ENCODE measurements at places on chromosomes 16 and 17.
A peak's percentile ranks its signal among the peaks of the same experiment; 100 is the strongest.

GRCh38 chr17:75592348-75593020, 4.9 kb downstream of the MYO15B start:
- DNase-seq, result no peak

- DNase-seq, result peak; percentile 65
Observed at GRCh38 chr17:16415031-16415924, at the start of gene TRPV2. Gene TRPV2, plus strand, starts transcription at chr17:16415571. Its CDS starts 2,098 bp downstream, at chr17:16417669.

GRCh38 chr16:67989322-67990017, 9.2 kb upstream of the DPEP3 start:
- no peak for DNase-seq

DNA sequence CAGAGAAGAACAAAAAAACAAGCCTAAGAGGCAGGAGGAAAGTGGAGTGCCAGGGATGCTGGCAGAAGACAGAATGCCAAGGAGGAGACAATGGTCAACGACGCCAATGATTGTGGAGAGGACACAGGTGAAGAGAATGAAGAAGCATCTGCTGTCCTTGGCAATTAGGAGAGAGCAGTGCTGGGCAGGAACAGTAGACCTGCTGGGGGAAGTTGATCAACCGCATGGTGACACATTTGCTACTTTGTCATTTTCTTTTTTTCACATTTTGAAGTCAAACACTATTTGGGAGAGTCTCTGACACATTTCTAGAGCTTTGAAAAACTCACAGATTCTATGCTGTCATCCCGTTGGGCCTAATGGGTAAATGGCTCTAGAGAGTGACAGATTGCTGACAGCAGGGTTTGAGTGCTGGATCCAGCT, 1.1 kb upstream of the PIK3R6 start:
- DNase-seq, result peak; percentile 44

DNA sequence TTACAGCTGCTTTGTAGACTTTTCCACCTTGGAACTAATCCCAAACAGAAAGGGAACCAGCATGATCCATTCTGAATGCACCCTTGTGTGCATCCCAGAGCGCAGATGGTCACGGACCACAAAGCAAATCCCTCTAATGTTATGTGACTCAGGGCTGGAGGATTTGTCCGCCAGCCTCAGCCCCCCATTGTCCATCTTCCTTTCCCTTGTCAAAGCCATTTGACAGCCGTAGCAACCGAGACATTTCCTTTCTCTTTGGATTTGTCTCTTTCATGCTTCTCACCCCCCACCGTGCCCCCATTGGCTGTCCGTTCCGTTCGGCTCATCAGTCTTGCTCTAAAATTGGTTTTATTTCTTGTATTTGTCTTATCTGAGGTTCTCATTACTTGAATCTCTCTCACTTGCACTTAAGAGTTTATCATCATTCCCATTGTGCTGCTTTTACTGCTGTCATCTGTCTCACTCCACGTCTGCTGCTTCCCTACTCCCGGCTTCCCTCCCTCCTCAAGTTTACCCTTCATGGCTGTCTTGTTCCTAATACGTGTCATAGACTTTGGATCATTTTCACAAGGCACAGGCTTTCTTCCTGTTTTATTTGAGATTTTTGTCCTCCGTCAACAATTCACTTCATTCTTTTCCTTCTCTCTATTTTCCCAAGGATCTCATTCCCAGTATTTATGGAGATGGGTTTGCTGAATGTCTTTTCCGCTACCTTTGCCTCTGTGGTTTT, 163.4 kb upstream of the ERCC4 start:
- DNase-seq, result no peak

GRCh38 chr17:81579821-81580321, 27.7 kb upstream of the FAAP100 start:
- no peak for DNase-seq

- DNase-seq, result peak; percentile 89
Observed at GRCh38 chr17:2282297-2282873, 21.2 kb downstream of the SMG6 start.

DNA sequence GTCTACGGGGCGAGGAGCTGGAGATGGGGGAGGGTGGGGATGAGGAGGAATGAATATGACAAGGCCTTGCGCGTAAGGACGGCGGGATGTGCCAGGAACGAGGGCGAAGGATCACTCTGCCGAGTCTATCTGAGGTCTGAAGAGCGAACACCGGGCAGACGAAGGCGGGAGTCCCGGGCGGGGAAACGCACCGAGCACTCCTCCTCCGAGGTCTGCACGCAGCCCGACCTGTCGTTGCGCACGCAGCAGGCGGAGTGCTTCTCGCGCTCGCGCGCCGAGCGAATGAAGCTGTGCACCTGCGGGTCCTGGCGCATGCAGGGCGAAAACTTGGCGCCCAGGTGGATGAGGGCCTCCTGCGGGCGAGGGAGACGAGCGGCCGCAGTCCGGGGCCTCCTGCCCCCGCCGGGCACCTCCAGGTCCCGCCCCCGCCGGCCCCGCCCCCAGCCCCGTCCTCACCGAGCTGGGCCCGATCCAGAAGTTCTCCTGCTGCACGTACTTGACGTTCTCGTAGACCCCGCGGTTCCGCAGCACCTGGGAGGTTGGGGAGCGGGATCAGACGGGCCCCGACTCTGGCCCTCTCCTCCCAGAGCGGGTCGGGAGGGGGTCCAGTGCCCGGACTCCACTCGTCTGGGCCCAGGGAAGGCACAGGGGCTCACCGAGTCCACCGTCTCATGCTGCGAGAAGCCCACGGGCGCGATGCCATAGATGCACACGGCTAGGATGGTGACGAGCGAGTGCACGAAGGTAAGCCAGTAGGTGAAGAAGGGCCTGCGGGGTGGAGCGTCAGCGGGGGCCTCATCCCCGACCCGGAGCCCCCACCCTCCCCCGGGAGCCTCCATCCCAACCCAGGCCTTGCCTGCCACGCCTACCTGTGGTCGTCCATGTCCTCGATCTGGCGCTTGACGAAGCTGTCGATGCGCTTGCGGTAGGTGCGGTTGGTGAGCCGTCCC, 7.6 kb downstream of the SNRNP25 start:
- DNase-seq, result no peak

DNA sequence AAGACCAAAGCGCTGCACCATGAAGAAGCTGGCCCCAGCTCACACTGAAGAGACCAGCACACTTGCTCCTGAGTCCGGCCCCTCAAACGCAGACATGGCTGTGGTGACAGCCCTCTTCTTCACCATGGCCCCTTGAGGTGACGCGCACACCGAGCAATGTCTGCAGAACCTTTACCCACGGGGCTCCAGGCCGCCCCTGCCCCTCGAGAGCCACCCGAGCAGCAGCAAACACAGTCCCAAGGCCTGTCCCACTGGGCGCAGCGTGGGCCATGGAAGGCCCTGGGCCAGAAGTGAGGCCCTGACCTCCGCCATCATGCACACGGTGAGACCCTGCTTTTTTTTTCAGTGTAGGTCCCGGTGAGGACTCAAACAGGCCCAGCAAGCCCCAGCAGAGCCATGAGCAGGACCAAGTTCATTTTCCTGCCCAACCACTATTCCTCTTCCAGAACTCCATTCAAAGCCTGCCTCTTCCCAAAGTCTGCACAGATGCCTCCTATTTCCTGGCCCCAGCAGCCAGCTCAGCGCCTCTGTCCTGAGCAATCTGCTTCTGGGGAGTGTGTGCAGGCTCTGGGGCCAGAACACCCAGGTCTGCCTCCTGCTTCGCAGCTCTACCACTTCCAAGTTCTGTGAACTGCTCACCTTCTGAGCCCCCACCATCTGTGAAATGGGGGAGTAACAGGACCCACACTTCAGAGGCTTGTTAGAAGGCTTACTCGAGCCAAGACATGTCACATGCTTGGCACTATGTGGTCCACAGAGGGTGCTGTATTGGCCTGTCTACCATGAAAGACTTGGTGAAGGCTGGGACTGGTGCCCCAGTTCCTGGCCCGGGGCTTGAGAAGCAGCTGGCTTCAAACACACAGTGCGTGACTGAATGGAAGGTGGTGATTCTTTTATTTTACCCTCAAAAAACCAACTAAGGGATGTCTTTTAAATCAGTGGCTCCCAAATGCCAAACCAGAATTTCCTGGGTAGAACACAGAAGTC, 35.7 kb upstream of the GSG1L start:
- DNase-seq, result no peak

- no peak for DNase-seq
Observed at GRCh38 chr17:32746698-32747097, 130.2 kb downstream of the MYO1D start.

- DNase-seq, result peak; percentile 34
Observed at GRCh38 chr16:46972429-46973206, 856 bp downstream of the DNAJA2 start.

- DNase-seq, result no peak
Observed at GRCh38 chr17:83178533-83179304, 99.3 kb downstream of the METRNL start.

- DNase-seq, result no peak
Observed at GRCh38 chr16:5621826-5622225, 524.2 kb upstream of the EEF2KMT start.

DNA sequence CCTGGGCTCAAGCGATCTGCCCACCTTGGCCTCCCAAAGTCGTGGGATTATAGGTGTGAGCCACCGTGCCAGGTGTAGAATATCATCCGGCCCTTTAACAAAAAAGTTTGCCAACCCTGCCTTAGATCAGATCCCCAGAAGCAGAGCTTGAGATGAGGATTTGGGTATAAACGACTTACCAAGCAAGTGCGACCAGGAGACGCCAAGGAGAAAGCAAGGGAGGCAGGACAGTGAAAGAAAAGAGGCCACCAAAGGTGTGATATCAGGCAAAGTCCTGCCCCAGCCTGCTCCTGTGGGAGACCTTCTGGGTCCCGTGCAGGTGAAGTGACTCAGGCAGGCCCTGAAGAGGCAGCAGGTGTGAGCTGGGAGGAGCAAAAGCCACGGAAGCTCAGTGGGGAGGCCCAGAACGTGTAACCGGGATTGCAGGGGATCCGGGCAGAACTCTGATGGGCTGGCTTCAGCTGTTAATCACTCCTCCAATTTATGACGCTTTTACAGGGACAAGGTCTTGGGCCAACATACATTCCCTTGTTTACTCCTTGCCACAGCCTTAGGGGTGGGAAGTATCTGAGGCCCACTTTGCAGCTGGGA, 14.1 kb upstream of the CALB2 start:
- no peak for DNase-seq

DNA sequence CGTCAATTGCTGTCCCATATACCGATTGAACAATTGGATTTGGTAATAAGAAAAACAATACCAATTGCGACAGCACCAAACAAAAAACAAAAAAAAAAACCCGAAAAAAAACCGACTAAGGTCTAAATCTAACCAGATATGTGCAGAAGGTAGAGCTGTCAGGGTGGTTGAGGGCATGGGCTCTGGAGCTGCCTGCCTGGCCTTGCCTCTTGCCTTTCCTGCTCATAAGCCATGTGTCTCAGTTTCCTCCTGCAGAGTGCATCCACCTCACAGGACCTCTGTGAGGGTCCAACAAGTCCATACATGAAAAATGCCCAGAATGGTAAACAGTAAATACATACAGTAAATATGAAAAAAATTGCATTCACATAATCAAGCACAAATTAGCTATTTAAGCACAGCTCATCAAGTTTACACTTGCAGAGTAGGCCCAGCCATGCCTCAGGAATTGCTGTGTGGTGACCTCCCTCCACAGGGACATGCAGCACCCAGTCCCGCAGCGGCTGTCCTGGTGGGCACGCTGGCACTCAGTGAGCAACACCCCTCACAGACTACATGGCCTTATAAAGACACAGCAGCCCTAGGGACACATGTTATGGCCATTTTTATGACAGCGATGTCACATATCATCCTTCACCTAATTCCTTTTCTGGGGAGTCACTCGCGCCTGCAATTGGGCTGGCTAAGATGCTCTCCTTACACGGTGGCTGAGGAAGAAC, 17.9 kb downstream of the TBC1D28 start:
- DNase-seq, result no peak

GRCh38 chr17:61314368-61315078, 85.1 kb upstream of the TBX2 start:
- no peak for DNase-seq

- no peak for DNase-seq
Observed at GRCh38 chr17:75724016-75725003, 3.1 kb downstream of the ITGB4 start.

DNA sequence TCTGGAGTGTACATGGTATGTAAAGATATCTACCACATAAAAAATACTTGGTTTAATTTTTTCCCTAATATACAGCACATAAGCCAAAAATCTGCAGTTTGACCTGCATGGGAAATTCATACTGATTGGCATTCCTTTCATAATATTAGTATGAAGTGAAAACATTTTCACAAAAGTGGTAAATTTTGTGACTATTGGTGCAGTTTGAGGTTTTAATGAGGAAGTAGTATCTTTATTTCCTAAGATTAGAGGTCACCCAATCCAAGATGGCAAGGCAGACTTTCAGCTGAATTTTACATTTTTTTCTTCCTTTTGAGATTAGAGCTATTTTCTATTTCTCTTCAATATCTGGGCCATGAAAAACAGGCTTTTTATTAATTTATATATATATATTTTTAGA, 21.2 kb downstream of the METTL9 start:
- DNase-seq, result peak; percentile 18

GRCh38 chr17:47840001-47840741, 902 bp downstream of the SCRN2 start:
- DNase-seq, result no peak

DNA sequence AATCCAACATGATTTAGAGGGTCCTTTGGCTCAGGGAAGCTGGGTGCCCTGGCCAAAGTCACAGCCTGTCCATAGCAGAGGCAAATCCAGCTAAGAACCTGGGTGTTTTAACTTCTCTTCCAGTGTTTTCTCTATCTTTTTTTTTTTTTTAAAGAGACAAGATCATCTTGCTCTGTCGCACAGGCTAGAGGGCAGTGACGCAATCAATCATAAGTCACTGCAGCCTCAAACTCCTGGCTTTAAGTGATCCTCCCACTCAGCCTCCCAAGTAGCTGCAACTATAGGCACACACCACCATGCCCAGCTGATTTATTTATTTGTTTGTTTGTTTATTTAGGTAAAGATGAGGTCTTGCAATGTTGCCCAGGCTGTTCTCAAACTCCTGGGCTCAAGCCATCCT, 14.8 kb upstream of the GRIN2A start:
- DNase-seq, result peak; percentile 6

GRCh38 chr16:86763819-86764218, 185.5 kb downstream of the FOXL1 start:
- no peak for DNase-seq

GRCh38 chr16:24539850-24540601, 660 bp downstream of the RBBP6 start:
- peak; percentile 59 for DNase-seq

DNA sequence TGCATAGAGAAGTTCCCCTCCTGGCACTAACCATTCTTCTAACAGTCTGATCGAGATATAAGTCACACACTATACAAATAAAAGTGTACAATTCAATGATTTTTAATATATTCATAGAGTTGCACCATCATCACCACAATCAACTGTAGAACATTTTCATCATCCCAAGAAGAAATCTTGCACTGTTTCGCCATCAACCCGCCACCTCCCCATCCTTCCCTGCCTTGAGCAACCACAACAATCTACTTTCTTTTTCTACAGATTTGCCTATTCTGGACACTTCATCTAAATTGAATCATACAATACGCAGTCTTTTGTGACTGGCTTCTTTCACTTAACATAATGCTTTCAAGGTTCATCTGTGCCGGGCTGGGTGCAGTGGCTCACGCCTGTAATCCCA, 33.0 kb upstream of the GUCY2D start:
- DNase-seq, result peak; percentile 48

Measured in OCI-M1 (cell line).